ENCODE measurements at places on chromosomes 11 and 22. TPM values are rescaled to one million over a fixed set of nuclear protein-coding genes. Genes with fewer than 3 reads are reported as not detected.
A peak's percentile ranks its signal among the peaks of the same experiment; 100 is the strongest.

GRCh38 chr11:122847466-122847865, 9.2 kb downstream of the CRTAM start:
- DNase-seq = no peak

DNA sequence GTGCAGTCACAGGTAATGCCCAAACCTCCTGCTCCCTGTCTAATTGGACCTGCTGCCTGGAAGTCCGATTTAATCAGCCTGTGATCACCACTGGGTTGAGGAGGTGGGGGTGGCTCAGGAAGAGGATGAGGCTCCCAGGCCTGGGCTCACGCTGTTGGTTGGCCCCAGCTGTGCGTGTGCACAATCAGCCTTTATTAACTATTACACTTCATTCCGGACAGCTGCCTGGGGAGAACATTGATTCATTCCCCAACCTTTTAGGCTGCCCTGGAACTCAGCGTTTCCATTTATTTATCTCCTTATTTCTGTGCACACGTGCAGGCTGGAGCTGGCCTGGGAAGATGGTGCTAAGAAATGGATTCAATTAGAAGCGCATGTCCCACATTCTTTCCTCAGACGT, 123.4 kb downstream of the DSCAML1 start:
- no peak for DNase-seq

Gene PARVA
- 32.3 TPM for total RNA-seq

Gene SCUBE1
- total RNA-seq = 42.8 TPM

Gene MFRP
- not detected for total RNA-seq

Gene PGA5
- 2.9 TPM for total RNA-seq

DNA sequence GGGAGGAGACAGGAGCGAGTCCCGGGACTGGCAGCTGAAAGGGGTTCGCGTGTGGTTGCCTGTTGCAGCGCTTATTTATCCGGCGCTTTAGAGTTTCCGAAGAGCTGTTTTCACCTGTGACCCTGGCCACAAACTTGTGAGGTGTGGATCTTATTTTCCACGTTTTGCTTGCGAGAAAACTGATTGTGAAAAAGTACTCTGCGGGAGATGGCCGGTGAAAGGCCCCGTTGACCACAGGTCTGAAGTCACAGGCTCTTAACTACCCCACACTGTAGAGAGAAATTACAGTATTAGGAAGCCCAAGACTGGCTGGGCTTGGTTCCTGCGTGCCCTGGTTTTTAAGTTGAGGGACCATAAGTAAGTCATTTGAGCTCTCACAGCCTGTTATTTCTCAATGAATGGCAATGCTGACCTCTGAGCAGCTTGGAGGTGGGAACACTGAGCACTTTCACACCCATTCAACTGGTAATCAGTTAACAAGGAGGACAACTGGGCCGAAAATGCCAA, 379 bp upstream of the RAB38 start:
- DNase-seq = no peak

DNA sequence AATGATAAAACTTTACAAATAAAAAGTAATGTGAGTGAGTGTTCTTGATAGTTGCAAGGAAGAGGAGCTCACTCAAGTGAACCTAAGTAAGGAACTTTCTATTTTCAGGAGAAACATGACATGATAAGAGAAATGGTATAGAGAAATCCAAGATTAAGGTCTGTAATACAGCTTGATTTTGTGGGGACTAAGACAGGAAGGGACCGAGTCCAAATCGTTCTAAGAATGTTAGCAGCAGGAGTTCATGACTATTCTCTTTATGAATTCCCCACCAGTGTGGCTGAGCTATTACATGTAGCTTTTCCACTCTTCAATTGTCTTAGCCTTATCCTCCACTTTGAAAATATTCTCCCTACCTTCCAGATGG, 698.6 kb upstream of the ARHGAP42 start:
- no peak for DNase-seq

- DNase-seq = no peak
Measured at GRCh38 chr22:34903416-34903815, 162.5 kb upstream of the ISX start.

Gene RIC3
- 12.0 TPM for total RNA-seq

- DNase-seq = no peak
Measured at GRCh38 chr22:27075891-27076290, 418.5 kb downstream of the MIAT start.

Gene TXNRD2
- total RNA-seq = 25.1 TPM

- no peak for DNase-seq
Measured at GRCh38 chr11:46472662-46472994, 81.1 kb upstream of the CHRM4 start.

- no peak for DNase-seq
Measured at GRCh38 chr11:116190861-116191260, 581.9 kb downstream of the BUD13 start.

GRCh38 chr11:61349189-61349751, 12.4 kb downstream of the CYB561A3 start:
- DNase-seq = no peak

Gene GSTT2B
- total RNA-seq = not detected

DNA sequence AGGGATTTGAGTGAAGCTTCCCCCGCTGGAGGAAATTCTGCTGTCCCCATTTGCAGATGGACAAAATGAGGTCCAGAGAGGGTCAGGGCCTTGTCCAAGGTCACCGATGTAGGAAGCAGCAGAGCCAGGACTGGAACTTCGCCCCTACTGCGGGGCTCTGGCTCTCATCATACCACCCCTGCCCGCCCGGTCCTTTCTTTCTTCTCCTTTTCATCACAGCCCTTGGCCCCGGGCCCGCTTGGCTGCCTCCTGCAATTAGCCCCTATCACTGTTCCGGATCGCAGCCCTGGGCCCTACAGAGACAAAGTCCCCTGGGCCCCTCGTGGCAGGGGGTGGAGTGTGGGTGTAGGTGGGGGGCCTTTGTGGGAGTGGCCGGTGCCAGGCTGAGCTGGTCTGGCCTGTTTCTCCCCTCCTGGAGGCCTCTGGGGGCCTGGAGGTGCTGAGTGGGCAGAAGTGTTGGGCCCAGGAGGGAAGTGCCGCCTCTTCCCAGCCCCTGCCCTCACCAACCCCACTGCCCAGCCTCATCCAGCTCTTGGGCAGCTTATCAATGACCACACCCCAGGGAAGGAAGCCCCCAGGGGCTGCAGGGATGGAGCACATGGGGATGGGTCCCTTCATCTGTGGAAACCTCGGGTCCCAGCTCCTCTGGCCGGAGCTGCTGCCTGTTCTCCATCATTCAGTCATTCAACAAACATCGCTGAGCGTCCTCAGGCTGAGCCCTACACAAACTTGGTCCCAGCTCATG, 3.4 kb downstream of the EMID1 start:
- DNase-seq = no peak

Gene PCSK7
- total RNA-seq = 54.6 TPM

DNA sequence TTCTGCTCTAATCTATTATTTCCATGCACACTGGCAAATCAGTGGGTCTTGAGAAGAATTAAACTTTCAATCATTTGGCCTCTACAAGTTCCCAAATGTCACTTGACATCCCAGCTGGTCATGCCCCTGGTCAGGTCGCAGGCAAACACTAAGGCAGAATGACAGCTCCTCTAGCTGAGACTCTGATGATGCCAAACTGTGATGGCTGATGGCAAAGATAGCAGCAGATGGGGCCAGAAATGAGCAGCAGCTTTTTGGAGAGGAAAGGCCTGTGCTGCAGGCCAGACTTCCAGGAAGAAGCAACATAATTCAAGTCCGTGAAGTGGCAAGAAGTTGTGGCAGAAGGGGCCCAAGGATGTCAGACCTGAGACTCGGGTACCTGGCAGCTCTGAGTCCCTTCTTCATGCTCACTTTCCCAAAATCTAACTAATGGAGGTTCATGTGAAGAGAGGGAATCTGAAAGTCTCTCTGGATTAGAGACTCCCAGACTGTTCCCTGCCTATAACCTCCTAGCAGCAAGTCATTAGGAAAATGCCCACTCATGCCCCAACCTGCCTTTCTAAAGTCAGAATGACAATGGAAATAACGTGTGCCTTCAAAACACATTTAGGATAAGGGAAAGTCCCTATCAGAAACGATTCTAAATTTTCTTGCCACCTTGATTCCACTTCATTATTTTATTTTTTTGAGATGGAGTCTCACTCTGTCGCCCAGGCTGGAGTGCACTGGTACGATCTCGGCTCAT, 9.4 kb upstream of the PMM1 start:
- DNase-seq = no peak

DNA sequence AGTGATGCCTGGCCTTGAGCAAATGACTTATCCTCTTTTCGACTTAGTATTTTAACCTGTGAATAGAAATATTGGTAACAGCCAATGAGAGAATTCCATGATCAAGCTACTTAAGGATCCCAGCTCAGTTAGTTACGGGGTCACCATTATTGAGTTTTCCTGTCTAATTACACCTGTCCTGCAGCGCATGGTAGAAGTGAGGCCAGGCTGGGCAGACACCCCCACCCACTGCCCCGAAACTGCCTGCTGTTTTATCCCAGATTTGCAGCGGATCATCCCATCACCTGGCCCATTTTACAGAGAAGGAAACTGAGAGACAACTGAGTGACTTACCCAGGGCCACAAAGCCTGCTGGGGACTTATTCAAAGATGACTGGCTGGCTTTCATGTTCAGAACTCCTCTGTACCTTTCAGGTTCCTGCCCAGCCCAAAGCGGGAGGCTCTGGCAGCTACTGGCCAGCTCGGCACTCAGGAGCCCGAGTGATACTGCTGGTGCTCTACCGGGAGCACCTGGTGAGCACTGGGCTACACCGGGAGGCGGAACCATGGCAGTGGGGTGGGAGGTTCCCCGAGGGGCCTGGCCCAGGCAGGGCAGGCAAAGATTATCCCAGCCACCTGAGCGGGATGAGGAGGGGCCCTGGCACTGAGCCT, 1.4 kb downstream of the MUS81 start:
- no peak for DNase-seq

Gene PGA4
- total RNA-seq = 1.6 TPM

Gene OR4B1
- not detected for total RNA-seq

Gene LRRC74B
- not detected for total RNA-seq

DNA sequence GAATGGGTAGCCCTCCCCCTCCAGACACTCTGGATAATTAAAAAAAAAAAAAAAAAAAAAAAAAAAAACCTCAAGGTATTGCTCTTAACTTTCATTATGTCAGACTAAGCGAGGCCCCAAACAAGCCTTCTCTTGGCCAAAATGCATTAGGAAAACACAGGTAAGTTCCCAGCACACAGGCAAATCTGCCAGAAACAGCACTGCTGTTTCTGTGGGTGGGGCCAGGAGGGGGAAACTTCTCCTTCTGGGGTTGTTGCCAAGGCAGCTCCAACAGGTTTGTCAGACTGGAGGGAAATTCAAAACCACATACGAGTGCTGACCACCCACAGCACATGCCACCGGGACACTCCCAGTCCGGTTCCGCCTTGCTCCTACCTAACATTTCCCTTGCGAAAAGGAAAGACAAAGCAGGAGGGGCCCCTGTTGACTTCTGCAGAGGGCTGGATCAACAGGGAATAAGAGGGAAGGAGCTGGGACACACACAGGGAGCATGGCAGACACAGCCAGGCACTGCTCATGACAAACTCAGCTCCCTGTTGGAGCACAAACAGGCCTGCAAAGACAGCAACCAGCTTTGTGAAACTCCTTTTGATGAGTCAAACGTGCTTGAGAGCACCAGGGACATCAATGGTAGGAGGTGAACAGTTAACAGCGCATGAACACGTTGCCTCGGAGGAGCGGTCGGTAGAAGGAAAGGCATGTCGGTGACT, 55.0 kb downstream of the MYH9 start:
- no peak for DNase-seq

DNA sequence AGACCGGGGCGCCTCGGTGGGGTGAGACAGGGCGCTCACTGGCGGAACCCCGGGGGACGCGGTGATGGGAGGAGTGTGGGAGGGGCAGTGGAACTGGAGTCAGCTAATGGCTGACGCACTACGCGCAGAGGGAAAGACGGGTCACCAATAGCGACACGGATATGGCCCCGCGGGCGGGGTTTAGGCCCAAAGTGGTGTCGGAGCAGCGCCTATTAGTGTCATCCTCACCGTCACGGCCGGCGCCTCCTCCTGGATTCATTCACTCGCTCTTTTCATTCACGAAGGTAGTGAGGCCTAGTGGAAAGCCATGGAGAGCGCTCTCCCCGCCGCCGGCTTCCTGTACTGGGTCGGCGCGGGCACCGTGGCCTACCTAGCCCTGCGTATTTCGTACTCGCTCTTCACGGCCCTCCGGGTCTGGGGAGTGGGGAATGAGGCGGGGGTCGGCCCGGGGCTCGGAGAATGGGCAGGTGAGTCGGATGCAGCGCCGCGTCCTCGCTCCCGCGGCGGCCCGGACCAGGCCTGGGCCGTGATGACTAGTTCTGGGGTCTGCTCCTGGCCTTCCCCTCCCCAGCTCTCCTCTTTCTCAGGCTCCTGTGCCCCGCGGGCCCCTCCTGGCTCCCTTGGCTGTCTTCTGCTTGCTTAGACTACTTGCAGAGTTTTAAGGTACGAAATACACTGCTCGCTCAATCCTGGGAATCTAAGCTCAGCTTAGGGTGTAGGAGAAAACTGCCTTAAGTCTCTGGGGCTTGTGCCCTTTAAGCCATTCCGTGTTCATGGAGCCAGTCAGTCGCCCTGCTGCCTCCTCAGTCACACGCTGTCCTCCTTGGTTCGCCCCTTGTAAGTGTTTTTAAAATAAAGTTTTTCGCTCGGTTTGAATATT, at the start of gene HSD17B12:
HSD17B12 (plus strand) TSS at position 218 of the 880 bp plus-strand sequence; CDS start at position 308, 90 bp downstream.
- peak; percentile 94 for DNase-seq

DNA sequence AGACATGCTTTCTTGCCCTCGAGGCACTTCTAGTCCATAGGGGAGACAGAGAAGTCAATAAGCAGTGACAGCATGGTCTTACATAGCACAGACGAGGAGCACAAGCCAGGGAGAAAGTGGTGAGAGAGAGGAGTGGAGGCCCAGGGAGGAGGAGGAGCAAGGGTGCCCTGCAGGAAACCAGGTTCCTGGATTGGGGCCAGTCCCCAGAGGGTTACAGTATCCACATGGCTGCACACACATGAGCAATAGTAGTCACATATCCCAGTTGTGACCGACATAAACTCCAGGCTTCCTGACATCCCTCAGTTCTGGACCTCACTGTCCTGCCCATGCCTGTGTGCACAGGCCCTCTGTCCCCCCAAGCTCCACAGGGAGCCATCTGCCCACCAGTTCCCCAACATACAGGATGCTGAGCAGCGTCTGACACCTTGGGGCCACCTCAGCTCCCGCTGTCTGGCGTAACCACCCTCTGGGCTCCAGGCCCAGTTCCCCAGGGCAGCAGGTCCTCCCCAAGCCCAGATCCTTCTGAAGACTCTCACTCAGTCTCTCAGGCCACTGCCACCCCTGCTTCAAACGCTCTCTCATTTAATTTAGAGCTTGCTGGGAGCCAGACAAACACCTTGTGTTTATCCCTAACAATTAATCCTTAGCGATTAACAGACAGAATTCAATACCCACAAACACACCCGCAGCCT, 53.7 kb downstream of the DSCAML1 start:
- DNase-seq = no peak

GRCh38 chr22:43509337-43509736, 97.5 kb downstream of the MPPED1 start:
- no peak for DNase-seq

- DNase-seq = peak; percentile 50
Measured at GRCh38 chr22:32996702-32997101, 61.5 kb downstream of the SYN3 start.

DNA sequence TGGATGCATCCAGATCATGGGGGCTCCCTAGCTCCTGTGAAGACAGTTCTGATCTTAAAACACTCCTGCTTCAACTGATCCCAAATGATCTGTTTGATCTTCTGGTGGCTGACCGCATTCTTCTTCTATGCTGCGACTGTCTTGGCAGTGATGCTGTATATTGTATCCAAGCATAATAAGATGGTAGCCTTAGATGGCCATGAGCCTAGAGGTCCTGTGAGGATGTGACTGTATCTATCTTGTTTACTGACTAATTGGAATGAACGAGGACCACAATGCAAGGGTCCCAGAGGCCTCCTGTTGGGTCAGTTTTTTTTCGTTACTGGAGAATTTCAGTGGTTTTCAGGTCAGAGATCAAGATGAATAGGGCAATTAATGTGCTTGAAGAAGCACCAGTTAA, 7.1 kb upstream of the MPEG1 start:
- DNase-seq = no peak
